ENCODE measurements at places on chromosomes 3 and 15.

GRCh38 chr3:134675726-134676256, 25.0 kb upstream of the KY start:
- no peak for DNase-seq

DNA sequence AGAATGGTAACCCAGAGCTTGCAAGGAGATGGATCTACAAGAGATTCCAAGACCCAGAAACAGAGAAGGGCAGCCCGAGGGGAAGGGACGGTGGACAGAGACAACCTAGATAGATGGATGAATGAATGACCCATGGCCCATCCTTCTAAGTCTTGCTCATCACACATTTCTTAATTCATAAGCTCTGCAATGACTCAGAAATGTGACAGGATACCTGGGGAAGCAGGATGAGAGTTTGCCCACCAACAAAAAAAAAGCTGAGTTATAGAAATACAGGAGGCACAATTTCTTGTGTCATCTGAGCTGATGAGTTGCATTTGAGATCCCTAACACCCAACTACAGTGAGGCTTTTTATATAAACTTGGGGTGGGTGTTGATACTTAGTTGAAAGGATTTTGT, 76.6 kb downstream of the CNTN3 start:
- DNase-seq = no peak

DNA sequence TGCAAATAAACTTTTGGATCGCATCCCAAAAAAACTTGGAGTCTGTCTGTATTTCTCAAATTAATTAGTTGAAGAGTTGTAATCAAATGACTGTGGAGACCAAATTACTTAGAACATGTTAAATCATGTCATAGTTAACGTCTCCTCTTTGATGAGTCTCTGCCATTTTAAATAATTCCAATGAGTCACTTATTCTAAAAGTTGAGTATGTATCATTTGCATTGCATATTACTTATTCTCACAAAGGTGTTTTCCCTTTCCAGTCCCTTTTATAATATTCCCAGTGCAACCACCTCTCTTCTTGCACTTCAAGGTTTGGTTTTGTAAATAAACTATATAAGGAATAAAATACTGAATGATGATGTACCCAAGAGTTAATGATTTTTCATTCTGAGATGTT, 36.0 kb upstream of the MBNL1 start:
- DNase-seq = no peak

GRCh38 chr3:152264378-152264777, 4.4 kb upstream of the MBNL1 start:
- no peak for DNase-seq

- no peak for DNase-seq
These were observed 461 bp downstream of the PCYT1A start for GRCh38 chr3:196287090-196287439.

- DNase-seq = no peak
These were observed 140.4 kb downstream of the TBL1XR1 start for GRCh38 chr3:177056927-177057326.

- no peak for DNase-seq
These were observed 137.7 kb downstream of the NSMCE3 start for GRCh38 chr15:29131840-29132420.

- no peak for DNase-seq
These were observed 16.4 kb upstream of the BOC start for GRCh38 chr3:113194823-113195401.

- DNase-seq = no peak
These were observed 7.3 kb downstream of the MYO5C start for GRCh38 chr15:52288051-52288942.

- no peak for DNase-seq
These were observed 6.8 kb upstream of the DUSP7 start for GRCh38 chr3:52063026-52063723.

- DNase-seq = no peak
These were observed 284.3 kb downstream of the CLSTN2 start for GRCh38 chr3:140219291-140219690.

DNA sequence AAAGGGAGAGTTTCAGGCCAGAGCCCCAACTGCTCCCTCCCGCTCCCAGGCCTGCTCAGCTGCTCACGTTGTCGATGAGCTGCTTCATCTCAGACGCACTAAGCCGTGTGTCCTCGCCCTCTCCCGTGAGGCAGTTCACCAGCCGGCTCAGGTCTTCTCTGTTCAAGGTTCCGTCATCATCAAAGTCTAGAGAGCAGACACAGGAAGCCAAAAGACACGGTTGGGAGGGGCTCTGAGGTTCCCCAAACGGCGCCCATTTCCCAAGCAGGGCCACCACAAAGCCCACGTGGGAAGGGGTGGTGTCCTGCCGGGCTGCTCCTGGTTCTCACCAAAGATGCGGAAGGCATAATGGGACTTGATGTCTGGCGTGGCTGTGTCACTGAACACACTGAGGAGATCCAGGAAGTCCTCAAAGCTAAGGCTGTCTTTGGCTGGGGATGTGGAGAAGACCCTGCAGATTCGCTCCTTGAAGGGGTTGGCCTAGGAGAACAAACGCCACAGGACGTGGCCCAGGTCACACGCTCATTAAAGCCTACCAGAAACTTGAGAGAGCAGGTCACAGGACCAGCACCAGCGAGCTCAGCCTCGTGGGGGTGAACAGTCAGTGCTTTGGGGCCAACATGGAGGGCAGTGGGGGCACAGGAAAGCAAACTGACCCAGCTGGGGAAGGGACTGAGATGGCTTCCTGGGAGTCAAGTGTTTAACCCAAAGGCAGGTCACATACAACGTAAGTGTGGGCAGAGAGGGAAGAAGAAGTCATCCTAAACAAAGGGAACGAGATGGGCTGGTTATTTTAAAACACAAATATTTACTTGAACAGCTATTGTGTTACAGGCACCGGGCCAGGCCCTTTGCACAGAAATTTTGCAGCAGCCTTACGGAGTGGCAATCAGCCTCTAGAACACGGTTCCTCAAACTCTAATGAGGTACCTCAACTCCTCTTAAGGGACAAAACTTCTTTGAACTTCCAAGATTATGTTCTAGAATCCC, 2.4 kb downstream of the CIB1 start:
- DNase-seq = peak; percentile 70

DNA sequence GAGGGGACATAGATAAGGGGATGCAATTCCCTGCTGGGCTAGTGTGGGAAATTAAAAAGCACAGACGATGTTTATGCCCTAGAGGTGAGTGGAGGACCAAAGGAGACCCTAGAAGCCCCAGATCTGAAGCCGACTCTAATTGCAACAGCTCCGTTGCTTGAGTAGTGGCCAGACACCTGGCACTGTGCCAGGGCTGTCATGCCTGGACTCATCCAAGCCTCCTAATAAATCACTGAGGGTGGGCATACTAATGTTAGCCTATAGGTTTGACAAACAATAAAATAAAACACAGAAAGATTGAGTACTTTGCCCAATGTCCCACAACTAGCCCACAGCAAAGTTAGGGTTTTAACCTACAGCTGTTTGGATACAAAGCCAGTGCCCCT, 25.4 kb upstream of the MRPS22 start:
- no peak for DNase-seq

- no peak for DNase-seq
These were observed 5.3 kb upstream of the TXNRD3 start for GRCh38 chr3:126659915-126660886.

DNA sequence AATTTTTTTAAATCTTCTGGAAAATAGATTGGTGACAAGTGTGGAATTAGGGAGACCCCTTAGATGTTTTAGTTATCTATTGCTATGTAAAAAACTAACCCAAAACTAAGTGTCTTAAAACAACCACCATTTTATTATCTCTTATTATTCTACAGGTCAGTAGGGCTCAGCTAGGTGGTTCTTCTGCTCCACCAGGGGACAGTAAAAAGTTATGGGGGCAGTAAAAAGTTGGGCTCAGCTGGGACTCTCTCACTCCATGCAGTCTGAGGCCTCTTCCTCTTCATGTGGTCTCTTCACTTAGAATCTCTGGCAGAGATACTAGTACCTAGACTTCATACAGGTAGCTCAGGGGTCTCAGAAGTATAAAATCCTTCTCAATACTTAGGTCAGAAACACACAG, 18.0 kb upstream of the DIS3L start:
- DNase-seq = no peak

- no peak for DNase-seq
These were observed 1.8 kb downstream of the MAP1A start for GRCh38 chr15:43519196-43519595.

- DNase-seq = no peak
These were observed 9.6 kb downstream of the DNAH1 start for GRCh38 chr3:52325686-52326085.

- DNase-seq = no peak
These were observed 6.2 kb downstream of the PSMD6 start for GRCh38 chr3:64016941-64017620.

GRCh38 chr3:5929027-5929426, 741.5 kb downstream of the EDEM1 start:
- DNase-seq = no peak

- no peak for DNase-seq
These were observed 60.2 kb upstream of the CDAN1 start for GRCh38 chr15:42796955-42797782.

GRCh38 chr3:73115806-73116205, 54.3 kb downstream of the EBLN2 start:
- no peak for DNase-seq

- no peak for DNase-seq
These were observed 111.1 kb downstream of the UBE3A start for GRCh38 chr15:25327686-25328085.

GRCh38 chr15:80698676-80699075, 3.6 kb downstream of the ABHD17C start:
- no peak for DNase-seq

DNA sequence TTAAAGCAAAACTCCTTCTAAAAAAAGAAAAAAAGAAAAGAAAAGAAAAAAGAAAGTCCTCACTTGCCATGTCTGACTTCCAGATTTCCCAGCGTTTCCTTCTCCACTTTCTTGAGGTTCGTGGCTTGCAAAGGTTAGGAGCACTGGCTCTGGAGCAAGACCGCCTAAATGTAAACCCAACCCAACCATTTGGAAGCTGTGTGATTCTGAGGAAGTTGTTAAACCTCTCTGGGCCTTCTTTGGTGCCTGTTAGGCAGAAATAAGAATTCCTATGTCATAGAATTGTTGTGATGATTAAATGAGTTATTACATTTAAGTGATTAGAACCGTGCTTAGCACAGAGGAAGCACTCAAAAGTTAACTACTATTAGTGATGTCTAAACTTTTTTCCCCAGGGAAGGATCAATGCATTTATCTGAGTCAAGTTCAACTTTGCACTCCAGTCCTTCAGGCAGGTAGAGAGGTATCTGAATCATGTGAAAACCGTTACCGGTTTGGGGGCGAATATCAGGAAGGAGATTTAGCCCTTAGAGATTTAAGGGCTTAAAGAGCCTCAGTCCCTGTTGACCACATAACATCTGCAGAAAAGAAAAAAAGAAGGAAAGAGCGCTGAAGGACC, 78.3 kb upstream of the HES1 start:
- no peak for DNase-seq

GRCh38 chr15:78265752-78266224, 1.4 kb downstream of the DNAJA4 start:
- no peak for DNase-seq
